Renal pelvis (tissue), 12 donors: ENCODE measurements at places on chromosomes 1 and 21. TPM values are rescaled to one million over a fixed set of nuclear protein-coding genes. Genes with fewer than 3 reads are reported as not detected.

DNA sequence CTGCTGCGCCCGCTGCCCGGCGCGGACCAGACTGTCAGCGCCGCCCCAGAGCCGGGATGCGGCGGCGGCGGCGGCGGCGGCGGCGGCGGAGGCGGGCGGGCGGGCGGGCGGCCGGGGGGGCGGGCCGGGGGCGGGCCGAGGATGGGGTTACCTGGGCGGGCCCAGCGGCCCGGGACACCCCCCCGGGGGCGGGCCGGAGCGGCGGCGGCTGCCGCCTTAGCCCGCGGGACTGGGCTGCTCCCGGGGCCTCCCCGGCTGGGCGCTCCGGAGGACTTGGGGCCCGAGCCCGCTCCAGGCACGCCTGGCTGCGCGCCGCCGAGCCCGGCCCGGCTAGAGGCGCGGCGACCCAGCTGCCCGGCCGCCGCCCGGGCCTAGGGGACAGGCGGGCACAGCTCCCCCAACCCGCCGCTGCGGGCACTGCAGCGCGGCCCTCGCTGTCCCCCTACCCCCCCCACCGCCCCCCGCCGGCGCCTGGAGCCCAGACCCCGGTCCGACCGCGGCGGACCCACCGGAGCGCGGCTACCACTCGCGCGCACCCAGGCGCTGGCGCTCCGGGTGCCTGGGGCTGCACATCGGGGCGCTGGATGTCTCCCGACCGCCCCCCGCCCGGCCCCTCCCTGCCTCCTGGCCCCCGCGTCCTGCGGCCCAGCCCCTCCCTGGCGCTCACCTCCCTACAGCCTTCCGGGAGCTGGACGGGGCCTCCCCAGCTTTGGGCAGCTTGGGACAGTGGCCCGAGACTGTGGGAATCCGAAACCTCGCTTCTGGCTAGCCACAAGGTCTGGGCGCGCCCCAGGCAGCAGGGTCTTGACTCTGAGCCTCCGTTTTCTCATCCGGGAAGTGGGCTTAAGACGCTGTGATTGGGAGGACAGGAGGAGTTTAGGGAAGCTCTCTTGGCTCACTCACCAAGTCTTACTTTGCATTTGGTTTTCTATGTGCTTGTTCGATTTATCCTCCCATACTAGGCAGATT is at the start of gene WNT4:
Gene WNT4, minus strand, starts transcription at position 33 of the 969 bp plus-strand sequence. CDS start 175 bp downstream, outside the sequence.
- no peak for DNase-seq

DNA sequence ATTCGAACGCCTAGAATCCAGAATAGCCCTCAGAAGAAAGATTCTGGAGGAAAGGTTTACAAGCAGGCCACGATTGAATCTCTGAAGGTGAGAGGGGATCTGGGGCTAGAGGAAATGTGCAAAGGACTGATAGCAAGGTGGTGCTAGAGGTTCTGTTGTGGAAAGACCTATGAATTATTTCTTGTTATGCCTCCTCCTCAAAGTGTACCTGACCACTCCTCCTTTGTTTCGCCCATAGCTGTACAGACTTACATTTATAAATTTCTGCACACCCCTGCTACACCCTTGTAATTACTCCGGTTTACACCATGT is 986 bp downstream of the TCEANC2 start:
- DNase-seq = no peak

- no peak for DNase-seq
Measured at GRCh38 chr1:61459345-61459744, 265.6 kb downstream of the TM2D1 start.

Gene CELA3A
- not detected for polyA plus RNA-seq

Gene SPRR1B
- polyA plus RNA-seq = not detected

Gene CYP2J2
- 1.4 TPM for polyA plus RNA-seq

Gene PTGFRN
- 45.3 TPM for polyA plus RNA-seq

Gene OMA1
- 35.8 TPM for polyA plus RNA-seq
